Psoas muscle (tissue), 8 donors: ENCODE measurements at places on chromosomes 3 and 15.
A peak's percentile ranks its signal among the peaks of the same experiment; 100 is the strongest.

DNA sequence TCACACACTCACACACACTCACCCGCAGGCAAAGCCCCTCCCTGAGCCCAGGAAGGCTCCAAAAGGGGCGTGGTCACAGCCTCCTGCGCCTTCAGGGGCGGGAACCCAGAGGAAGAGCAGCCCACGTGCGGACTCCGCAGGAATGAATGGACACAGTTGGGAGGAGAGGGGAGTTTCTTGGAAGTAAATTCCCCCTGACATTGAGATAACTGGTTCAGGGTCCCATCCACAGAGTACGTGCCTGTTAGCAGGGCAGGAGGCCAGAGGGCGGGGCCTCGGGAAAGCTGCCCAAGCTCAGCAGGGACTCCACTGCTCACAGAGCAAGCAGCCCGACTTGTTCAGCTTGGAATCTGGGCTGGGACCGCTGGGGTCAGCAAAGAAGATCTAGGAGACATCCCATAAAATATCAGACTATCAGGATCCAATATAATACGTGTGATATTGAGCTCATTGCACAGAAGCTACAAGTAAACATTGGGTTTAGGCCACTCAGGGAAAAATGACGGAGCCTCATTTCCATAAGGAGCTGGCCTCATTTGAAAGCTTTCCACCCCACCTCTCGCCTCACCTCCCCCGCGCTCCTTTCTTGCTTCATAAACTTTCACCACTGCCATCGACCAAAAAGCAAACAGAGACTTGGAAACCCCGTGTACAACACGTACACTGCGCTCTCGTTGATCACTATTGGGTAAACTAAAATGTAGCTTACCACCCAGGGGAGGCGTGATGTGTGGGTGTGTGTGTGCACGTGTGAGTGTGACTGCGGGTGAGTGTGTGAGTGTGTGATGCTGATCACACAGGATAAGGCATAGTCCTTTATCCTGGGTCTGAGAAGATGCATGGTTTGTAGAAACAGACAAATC, 36.0 kb downstream of the TM2D3 start:
- DNase-seq: peak; percentile 73

DNA sequence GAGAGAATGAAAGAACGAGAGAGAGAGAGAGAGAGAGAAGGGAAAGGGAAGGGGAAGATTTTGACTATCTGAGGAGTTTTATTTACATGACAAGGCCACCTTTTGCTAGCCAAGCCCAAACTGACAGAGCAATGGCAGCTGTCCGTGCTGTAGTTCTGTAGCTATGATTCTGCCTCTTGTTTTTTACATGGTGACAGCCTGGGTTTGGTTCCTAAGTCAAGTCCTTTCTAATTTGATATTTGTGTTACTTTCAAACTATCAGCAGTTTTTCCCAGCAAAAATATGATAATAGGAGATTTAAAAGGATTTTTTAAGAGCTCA, 26.3 kb upstream of the MFGE8 start:
- DNase-seq: no peak

DNA sequence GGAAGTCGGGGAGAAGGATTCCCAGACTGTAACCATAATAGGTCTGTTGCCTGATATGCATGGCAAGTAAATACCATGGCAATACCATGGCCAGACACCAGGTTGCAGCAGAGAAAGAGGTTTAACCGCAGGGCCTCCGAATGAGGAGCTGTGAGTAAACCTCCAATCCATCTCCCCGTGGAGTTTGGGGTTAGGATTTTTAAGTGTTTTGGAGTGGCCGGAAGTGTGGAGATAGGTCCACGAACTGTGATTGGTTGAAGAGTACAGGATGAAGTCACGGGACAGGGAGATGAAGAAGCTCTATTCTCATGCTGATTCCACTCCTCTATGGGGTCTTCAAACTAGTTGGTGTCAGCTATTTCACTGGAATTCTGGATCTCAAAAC, 127.9 kb downstream of the ST8SIA2 start:
- DNase-seq: peak; percentile 78

- DNase-seq: no peak
These were observed 234.2 kb downstream of the WNT5A start for GRCh38 chr3:55252921-55253320.

DNA sequence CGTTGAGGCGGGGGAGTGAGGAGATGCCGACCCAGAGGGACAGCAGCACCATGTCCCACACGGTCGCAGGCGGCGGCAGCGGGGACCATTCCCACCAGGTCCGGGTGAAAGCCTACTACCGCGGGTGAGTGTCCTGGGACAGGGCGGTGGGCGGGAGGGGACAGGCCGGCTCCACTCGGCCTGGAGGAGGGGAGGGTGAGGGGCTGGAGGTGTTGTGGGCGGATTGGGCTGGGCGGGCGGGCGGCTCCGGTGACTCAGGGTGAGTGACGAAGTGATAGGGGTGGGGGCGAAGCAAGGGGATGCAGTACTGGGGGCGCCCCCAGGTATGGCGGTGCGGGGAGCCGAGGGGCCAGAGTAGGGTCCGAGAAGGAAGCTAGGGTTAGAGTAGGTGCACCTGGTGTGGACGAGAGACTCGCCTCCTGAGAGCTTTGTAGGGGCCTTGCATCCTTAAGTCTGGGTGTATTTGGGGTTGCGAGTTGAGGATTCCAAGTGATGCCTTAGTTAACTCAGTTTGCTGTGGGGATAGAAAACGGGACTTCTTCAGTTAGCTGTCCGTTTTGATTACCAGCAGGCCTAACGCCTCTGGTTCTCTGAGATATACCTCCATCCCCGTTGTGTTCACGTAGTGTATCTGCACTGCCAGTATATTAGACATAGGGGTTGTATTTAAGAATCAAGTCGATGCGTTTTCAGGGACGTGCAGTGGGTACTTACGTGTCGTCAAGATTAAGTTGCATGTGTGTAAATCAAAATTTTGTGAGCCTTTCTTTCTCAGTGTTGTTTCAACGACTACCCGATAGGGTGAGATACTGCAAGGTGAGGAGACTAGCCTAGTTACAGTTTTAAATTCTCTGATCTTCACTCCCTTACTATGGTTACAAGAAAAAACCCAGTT, 670 bp downstream of the PRKCI start:
- DNase-seq: no peak

GRCh38 chr3:186869253-186870100, 27.0 kb downstream of the ADIPOQ start:
- DNase-seq: no peak

- DNase-seq: no peak
These were observed 41.6 kb downstream of the ABCC5 start for GRCh38 chr3:183975981-183976662.

- DNase-seq: no peak
These were observed 590.9 kb downstream of the EPHA3 start for GRCh38 chr3:89698208-89698830.

GRCh38 chr15:100759698-100760356, 119.8 kb upstream of the ALDH1A3 start:
- no peak for DNase-seq

DNA sequence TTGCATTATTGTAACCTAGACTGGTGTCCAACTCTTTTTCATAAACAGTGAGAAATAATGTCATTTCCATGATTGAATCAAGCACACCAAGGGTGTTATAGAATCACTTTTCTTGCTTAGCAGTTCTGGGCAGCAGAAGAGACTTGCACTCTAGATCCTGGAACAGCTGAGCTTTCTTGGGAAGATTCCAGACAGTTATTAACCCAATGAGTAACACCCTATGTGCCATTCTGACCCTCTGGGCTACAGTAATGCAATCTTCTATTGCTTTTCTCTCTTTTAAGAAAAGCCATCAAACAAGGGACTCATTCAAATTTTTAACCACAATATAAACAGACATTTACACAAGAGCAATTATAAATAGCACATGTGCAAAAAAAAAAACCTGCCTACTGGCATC, 39.3 kb upstream of the USP3 start:
- no peak for DNase-seq

GRCh38 chr3:154193000-154193615, 71.9 kb downstream of the ARHGEF26 start:
- DNase-seq: no peak

- DNase-seq: no peak
These were observed 80.3 kb upstream of the FLNB start for GRCh38 chr3:57927916-57928315.

GRCh38 chr15:58307313-58307961, 124.4 kb upstream of the LIPC start:
- DNase-seq: no peak

GRCh38 chr3:116102037-116102436, 343.2 kb downstream of the LSAMP start:
- no peak for DNase-seq

DNA sequence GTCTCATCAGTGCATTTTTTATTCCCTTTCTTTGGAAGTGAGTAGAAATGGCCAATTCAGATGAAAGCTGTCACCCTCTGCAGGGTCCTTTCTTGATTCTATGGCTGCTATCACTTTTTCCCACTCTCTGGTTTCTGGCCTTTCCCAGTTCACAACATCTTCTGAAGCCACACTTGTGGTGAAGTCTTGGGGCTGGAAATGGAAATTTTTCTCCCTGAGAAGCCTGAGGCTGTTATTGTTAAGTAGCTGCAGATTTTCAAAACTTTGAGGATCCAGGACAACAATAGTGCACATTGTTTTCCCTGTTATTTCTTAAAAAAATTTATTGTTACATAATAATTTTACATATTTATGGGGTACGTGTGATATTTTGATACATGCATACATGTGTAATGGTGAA, 250.3 kb upstream of the RASGRP1 start:
- no peak for DNase-seq

DNA sequence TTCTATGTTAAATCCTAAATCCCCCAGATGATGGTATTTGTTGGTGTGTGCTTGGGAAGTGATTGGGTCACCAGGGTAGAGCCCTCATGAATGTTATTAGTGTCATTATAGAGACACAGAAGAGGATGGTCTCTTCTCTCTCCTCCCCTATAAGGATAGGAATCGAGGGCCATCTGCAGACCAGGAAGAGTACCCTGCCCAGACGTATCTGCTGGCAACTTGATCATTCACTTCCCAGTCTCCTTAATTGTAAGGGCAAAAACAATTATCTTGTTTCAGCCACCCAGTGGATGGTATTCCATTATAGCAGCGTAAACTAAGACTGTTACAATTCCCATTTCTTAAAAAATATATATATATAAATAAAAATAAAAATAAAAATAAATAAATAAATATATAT, 892.2 kb downstream of the SI start:
- DNase-seq: no peak

DNA sequence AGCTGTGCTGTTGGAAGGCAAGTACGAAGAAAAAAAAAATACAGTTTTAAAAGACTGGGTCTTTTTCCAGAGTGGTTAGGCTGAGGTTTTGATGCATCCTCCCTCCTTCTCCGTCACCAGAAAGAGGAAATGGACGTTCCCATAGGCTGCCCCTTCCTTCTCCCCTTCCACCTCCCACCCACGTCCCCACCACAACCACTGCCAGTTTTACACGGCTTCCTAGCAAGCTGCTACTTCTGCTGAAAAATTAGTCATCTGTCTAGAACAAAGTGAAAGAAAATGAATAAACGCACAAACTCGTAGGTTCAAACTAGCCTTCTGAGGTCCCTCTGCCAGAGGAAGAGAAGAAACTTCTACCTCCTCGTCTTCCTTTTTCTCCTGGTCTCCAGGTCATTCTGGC, 71.6 kb upstream of the RPL35A start:
- DNase-seq: no peak

- no peak for DNase-seq
These were observed 255.9 kb downstream of the DOCK3 start for GRCh38 chr3:50930371-50931208.

- DNase-seq: no peak
These were observed 973.6 kb downstream of the EPHA3 start for GRCh38 chr3:90080988-90081387.

DNA sequence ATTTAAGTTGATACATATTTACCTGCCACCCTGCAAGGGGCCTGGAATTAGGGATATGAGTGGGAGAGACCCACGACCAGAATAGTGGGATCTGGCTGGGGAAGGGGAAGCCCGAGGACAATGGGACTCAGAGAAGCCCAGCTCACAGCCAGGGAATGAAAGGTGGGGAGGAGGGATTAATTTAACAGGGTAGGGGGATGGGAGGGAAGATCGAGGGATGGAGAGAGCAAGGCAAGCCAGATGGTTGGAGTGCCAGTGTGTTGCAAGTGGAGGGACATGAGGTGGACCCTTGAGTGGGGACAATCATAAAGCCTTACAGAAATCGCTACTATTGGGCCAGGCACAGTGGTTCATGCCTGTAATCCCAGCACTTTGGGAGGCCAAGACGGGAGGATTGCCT, 4.4 kb upstream of the GNAI2 start:
- no peak for DNase-seq

DNA sequence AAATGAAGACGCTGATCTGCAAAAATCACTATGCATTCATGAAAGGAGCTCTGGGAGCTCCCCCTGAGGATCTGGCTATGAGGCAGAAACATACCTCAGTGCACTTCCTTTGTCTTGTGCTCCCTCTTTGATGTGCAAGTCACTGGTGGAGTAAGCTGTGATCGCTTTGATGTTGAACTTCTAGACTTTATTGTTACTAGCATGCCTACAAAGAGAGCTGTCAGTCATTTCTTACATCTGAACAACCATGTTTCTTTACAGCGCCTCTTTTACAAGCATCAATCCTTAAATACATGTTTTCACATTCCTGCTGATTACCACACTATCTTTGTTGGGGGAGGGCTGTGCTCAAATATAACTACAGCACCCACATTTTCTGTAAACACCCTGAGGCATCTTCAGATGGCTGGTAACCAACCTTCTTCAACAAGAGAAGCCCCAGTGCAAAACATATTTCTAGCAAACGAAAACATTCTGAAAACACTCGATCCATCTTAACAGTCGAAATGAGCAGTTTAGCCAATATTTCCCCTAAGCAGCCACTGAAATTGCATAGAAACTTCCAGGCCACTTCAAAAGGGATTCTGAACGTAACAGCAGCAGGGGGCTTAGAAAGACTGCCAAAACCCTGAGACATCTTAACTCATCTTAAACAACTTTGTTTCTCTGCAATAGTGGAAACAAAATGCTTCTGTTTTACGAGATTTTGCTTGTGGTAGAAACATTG, 101.9 kb upstream of the ICE2 start:
- no peak for DNase-seq

DNA sequence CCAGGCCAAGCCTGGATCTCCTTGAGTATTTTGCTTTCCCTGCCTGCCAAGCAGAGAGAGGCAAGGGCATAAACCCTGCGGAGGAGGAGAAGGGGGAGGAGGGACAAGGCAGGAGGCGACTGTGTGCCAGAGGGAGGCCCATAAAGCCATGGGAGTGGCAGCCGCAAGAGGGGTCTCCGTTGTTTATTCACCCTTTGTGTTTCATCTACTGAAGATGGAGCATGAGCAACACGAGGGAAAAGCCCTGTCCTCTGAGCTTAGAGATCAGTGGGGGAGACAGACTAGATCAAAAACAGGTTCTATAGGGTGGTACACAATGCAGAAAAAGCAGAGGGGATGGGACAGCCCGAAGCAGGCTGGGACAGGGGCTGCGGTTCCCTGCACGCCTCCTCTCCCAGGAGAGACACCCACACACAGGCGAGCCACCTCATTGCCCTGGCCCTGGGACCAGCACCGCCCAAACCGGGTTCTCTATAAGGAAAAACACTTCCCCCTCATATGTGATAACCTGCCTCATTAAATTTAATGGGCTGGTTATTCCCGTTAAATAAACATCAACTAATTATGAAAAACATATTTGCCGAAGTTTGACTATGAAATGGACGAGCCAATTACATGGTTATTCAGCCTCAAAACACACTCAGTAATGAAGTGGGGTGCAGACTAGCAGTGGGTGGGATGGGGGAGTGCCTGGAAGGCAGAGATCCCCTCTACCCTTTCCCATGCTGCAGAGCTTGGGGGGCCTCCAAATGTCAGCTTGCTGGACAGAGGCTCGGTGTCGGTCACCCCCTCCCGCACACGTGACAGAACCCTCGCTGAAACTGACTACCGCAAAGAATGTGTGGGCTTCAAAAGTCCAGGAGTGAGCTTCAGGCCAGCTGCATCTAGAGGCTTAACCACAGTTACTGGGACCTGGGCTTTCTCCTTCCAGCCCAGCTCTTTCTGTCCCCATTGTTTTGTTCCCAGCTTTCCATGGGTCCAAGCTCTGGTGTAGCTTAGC, 14.2 kb upstream of the PLXNA1 start:
- DNase-seq: no peak
